ENCODE measurements at places on chromosomes 5 and 9. TPM values are rescaled to one million over a fixed set of nuclear protein-coding genes. Genes with fewer than 3 reads are reported as not detected.

DNA sequence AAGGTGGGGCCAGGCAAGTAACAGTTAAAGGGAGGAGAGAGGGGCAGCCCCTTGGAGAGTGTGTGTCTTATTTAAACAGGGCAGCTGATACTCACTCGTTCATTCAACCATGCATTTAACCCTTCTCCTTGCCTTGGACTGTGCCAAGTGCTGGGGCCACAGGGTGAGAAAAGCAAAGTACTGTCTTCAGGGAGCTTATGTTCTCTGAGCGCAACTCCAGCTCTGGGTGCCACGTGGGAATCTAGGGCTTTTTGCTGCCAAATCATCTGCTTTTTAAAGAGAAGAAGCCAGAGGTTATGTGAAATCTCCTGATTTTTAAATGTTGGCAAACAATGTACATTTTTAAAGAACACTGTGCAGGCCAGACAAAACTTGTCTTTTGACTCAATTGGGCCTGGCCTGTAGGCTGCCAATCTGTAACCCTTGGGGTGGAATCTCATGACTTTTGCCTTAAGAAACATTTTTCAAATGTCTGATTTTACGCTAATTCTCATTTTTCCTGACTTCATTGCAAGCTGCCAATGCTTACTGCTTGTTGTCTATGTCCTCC lies 157.8 kb downstream of the NTRK2 start:
- H3K36me3 ChIP-seq = no peaks in the 10 kb centered on the region
- no peak overlapping the region for H3K4me3 ChIP-seq
- peaks cover 33% of the 10 kb centered on the region for H3K27me3 ChIP-seq
- no peak overlapping the region for H3K27ac ChIP-seq
- no peak for DNase-seq

GRCh38 chr9:75615284-75615683 lies 275.2 kb upstream of the PCSK5 start:
- no peaks in the 10 kb centered on the region for H3K36me3 ChIP-seq
- DNase-seq = no peak
- H3K27ac ChIP-seq = no peak overlapping the region
- H3K27me3 ChIP-seq = peaks cover 8% of the 10 kb centered on the region

The TAF11L10 gene
- not detected for total RNA-seq

- H3K27me3 ChIP-seq = peaks cover 11% of the 10 kb centered on the region
- H3K36me3 ChIP-seq = no peaks in the 10 kb centered on the region
- no peak overlapping the region for H3K4me3 ChIP-seq
- H3K27ac ChIP-seq = no peak overlapping the region
Measured at GRCh38 chr5:170749911-170750431, 33.6 kb upstream of the GABRP start.

- H3K4me3 ChIP-seq = no peak overlapping the region
- H3K27me3 ChIP-seq = peaks cover 8% of the 10 kb centered on the region
- no peaks in the 10 kb centered on the region for H3K4me1 ChIP-seq
- no peak overlapping the region for H3K27ac ChIP-seq
- peaks cover 20% of the 10 kb centered on the region for H3K36me3 ChIP-seq
- DNase-seq = no peak
Measured at GRCh38 chr9:126009047-126009446, 261.9 kb downstream of the PBX3 start.

The LHX6 gene
- total RNA-seq = not detected

DNA sequence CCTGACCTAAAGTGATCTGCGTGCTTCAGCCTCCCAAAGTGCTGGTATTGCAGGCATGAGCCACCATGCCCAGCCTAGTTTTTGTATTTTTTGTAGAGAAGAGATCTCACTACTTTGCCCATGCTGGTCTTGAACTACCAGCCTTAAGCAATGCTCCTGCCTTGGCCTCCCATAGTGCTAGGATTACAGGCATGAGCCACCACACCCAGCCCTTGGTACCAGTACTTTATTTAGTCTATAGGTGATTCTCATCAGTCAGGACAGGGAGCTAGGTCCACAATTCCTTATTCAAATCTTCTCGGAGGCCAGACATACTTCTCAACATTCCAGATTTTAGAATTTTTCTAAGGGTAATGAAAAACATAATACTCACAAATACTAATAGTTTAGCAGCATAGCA lies 8.4 kb downstream of the ZNF131 start:
- peaks cover 21% of the 10 kb centered on the region for H3K4me1 ChIP-seq
- H3K36me3 ChIP-seq = peaks cover 33% of the 10 kb centered on the region
- no peaks in the 10 kb centered on the region for H3K27me3 ChIP-seq
- no peak for DNase-seq
- H3K4me3 ChIP-seq = no peak overlapping the region

The CLIC3 gene
- total RNA-seq = 4.3 TPM

DNA sequence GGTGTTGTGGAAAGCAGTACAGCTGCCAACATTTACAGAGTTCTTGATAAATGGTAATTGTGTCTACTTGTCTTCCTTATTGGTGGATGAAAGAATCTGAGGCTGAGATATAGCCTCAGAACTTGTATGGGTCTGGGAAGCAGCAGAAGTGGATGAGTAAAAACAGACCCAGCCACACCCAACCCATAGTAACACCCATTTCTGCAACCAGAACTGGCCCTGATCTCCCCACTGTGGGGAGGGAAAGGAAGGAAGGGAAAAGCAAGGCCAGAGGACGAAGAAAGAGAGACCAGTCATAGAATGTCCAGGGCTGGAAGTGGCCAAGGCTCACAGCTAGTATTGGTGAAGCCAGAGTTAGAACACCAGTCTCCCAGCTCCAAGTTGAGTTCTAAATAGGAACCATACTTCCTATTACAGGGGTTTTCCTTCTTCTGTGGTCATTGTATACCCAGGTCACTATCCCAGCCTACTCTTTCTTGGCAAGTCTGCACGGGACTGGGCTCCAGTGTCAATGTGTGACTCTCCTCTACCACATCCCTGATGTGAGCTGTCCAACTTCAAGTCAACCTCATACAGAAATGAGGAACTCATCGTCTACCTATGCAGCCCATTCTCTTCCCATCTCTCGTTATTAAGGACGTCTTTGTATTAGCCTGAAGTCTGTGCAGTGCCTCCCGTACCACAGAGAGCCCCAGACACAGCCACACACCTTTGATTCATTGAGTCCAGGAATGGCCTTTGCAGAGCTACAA lies 35.9 kb downstream of the ITK start:
- no peak for DNase-seq
- peak overlapping the region; percentile 89 for H3K27ac ChIP-seq
- peaks cover 93% of the 10 kb centered on the region for H3K4me1 ChIP-seq
- no peaks in the 10 kb centered on the region for H3K27me3 ChIP-seq
- peak overlapping the region; percentile 87 for H3K4me3 ChIP-seq

GRCh38 chr9:127971357-127972235 lies 9.2 kb downstream of the EEIG1 start:
- no peak for DNase-seq
- no peaks in the 10 kb centered on the region for H3K36me3 ChIP-seq
- no peaks in the 10 kb centered on the region for H3K27me3 ChIP-seq
- H3K27ac ChIP-seq = peak overlapping the region; percentile 79
- peaks cover 39% of the 10 kb centered on the region for H3K4me1 ChIP-seq

The BRINP1 gene
- not detected for total RNA-seq

- DNase-seq = no peak
- no peak overlapping the region for H3K27ac ChIP-seq
- no peaks in the 10 kb centered on the region for H3K36me3 ChIP-seq
Measured at GRCh38 chr5:72711351-72711750, 105.1 kb upstream of the TNPO1 start.

GRCh38 chr5:36529142-36529541 lies 77.3 kb upstream of the SLC1A3 start:
- H3K27ac ChIP-seq = no peak overlapping the region
- no peaks in the 10 kb centered on the region for H3K4me1 ChIP-seq
- H3K36me3 ChIP-seq = no peaks in the 10 kb centered on the region

The PCDHGA11 gene
- 0.55 TPM for total RNA-seq

GRCh38 chr5:32710550-32711361 lies at the start of gene NPR3:
Gene NPR3 (plus strand): TSS chr5:32711321. CDS start chr5:32711777, 456 bp downstream.
- peak within 1 kb of the TSS; percentile 78 for H3K4me3 ChIP-seq
- no peak for DNase-seq
- H3K36me3 ChIP-seq = no peaks in the 10 kb centered on the region
- no peak within 1 kb of the TSS for H3K27ac ChIP-seq

GRCh38 chr9:22170990-22171670 lies 162.0 kb upstream of the CDKN2B start:
- no peak overlapping the region for H3K4me3 ChIP-seq
- H3K4me1 ChIP-seq = peaks cover 3% of the 10 kb centered on the region
- H3K27me3 ChIP-seq = peaks cover 5% of the 10 kb centered on the region
- peaks cover 3% of the 10 kb centered on the region for H3K36me3 ChIP-seq
- no peak for DNase-seq

The CCNO gene
- not detected for total RNA-seq

Data from natural killer cell treated with Interleukin-12 subunit alpha and Interleukin-12 subunit beta and Interleukin-15 and Interleukin-18, amount 100 ng/mL, for 72 hours (primary cell).